Effector CD4-positive, alpha-beta T cell (primary cell): ENCODE measurements at places on chromosomes 7 and 10.

- no peak for DNase-seq
Measured at GRCh38 chr7:39688611-39689480, 65.5 kb downstream of the RALA start.

GRCh38 chr10:47452495-47453140 lies 31.3 kb downstream of the ANXA8 start:
- DNase-seq: no peak

GRCh38 chr7:133771788-133772419 lies 355.2 kb upstream of the LRGUK start:
- DNase-seq: no peak

- no peak for DNase-seq
Measured at GRCh38 chr10:110103921-110104461, 96.2 kb downstream of the ADD3 start.

GRCh38 chr7:111987115-111987826 lies 218.9 kb downstream of the DOCK4 start:
- no peak for DNase-seq

DNA sequence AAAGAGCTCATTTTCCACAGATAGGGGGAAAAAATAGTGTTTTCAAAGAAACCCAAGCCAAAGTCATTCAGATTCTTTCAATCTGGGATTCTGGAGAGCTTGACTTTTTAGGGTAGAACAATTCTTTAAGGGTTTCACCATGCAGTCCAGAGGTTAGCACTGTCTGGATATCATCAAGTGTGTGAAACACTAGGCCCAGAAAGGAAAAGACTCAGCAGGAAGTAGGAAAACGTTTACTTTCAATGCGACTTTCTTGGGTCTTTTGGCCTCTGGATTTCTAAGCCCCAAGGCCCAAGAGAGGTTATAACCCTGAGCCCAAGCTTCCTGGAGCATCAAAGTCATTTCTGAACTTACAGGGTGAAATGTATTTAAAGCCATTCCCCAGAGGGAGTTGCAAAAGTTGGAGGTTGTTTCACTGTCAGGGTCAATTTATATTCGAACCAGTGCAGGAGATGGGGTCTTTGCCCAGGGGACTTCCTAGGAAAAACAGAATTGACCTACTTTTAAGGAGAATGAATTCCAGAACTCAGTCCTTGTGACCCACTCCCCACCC lies 158.0 kb downstream of the C7orf25 start:
- DNase-seq: no peak

DNA sequence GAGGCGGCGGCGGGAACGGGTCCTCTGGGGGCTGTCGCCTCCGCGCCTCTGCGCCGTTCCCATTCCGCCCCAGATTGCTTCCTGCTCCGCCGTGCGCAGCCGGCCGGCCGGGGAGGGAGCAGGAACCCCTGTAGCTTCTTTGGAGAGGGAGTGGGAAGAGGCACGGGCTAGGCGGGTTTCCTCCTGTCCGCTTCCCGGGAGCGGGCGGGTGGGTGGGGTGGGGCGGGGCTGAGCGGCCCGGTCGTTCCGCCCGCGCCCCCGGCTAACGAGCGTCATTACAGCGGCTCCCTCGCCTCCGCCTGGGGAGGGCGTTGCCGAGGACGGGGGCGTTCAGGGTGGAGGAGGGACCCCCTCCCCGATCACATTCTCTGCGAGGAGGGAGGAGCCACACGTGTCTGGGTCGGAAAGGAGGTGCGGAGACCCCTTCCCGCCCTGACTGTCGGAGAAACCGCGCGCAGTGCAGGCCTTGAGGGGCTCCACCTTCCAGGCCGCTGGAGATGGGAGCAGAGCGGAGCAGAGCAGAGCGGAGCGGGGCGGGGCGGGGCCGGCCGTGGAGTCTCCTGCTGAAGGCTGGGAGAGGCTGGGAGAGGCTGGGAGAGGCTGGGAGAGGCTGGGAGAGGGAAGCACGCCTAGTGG lies 39.7 kb downstream of the AGAP3 start:
- DNase-seq: no peak

DNA sequence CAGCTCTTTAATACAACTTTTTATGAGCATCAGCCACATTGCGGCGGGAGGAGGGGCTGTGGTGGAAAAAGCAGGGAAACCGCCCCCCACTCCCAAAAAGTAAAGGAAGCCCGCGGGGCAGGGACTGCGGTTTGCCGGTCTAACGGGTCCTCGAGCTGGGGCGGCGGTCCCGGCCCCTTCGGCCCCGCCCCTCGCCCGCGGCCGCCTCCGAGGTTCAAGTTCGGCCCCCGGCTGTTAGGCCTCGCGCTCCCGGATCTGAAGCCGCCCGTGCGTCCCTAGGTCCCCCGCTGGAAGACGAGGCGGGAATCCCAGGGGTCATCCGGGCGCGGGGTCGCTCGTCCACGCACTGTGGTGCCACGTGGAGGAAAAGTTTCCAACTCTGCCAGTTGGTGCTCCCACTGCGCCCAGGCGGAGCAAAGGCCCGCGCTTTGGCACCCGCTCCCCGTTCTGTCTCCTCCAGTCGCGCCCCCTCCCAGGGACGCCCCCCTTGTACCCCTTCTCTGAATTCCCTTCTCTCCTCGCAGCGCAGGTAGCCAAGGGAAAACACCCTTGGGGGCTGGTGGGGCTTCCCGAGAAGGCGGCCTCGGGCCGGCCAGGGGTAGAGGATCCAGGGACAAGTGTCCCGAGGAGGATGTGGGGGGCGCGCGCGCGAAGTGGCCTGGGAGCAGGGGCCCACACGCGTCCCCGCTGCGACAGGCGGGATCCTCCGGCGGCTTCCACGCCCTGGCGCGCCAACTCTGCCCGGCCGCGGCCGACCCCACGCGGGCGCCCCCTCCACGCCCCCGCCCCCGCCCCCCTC lies 798 bp upstream of the AUTS2 start:
- DNase-seq: no peak
